ENCODE measurements at places on chromosomes 5 and 9.

- DNase-seq, result no peak
These were observed 285.5 kb upstream of the VLDLR start for GRCh38 chr9:2336055-2336454.

DNA sequence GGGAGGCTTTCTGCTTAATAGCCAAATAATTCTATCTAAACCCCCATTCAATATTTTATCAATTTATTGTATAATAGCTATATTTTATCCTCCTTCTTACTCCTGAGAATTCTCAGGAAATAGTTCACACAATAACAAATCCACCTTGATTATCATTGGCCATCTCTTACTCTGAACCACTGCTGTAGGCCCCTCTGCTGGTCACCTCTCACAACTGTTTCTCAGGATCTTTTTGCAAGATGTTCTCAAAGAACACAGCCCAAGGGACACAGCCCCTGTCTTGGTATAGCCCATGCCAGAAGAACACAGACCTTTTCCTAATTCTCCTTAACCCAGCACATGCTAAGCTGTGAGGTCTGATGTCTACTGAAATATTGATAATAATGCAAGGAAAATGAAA lies 74.9 kb upstream of the HTR4 start:
- no peak for DNase-seq

DNA sequence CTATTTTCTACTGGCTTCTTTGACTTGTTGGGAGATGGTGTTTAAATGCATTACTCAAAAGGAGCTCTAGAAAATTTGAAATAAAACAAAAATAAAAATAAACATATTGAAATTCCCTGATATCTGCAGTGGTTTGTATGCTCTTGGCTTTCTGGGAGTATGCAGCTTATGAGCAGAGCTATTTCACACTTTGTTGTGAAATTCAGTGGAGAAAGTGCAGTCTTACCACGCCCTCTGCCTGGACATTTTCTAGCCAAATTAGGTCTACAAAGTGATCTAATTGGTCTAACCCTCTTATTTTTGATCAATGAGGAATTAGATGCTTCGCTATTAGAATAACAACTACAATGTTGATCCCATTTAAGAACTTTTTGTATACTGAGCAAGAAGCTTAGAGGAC lies 66.8 kb downstream of the INSYN2B start:
- DNase-seq, result no peak

DNA sequence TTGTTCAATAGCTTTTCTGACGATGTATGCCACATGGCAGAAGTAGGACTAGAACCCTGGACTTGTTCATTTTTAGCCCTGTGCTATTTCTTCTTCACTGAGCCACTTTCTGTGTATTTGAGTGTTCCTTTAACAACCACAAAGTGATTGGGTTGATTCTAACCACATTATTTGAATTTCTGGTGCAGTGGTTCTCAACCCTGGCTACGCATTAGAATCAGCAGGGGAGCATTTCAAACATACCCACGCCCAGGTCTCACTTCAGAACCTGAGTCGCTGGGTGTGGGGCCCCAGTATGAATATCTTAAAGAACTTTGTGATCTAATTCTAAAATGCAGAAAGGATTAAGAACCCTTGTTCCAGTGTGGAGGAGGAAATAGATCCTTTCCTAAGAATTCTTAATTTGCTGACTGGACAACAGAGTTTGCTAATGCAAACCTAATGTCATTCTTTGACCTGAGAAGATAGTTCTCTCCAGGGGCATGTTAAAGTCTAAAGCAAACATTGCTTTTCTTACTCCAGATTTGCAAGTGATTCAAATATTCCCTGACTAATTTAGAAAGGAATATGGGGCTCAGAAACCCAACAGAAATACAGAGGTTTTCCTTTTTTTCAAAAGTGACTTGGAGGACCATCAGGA lies 75.4 kb upstream of the GDNF start:
- DNase-seq, result no peak

GRCh38 chr5:143316844-143317631 lies 86.4 kb downstream of the NR3C1 start:
- DNase-seq, result no peak

GRCh38 chr5:10595672-10596309 lies 31.9 kb downstream of the ANKRD33B start:
- no peak for DNase-seq

GRCh38 chr9:85430659-85431338 lies 311.0 kb downstream of the AGTPBP1 start:
- DNase-seq, result no peak

DNA sequence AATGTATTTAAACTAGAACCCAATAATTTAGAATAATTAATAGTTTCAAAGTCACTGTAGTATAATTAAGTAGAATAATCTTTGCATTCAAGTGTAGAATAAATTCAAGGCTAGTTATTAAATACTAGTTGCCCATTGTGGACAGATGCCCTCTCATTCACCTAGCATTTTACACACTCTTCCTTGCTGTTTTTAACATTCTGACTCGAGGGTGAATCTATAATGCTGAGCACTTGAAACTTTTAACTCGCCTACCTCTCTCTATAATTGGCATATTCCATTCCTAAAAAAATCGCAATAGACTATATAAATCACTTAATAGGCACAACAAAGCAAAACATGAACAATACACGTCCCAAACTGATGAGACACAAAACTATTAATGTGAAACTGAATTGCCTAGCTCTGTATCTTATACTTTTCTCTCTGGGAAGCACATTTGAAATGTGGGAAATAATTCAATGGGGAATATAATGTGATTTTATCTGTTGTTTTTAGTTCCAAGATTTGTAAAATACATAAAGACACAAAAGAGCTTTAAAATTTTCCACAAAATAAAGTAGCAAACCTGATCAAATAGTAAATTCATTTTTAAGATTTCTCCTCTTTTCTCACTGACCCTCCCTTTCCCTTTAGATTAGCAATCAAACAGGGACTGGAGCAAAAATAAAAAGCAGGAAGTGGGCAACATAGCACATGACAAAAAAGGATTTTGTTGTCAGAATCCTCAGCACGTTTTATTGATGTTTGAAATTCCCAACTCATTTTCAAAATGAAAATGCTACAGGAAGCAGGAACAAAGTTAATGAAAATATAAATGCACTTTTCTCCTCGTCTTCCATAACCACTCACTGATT lies 295.6 kb downstream of the PDE4D start:
- no peak for DNase-seq

DNA sequence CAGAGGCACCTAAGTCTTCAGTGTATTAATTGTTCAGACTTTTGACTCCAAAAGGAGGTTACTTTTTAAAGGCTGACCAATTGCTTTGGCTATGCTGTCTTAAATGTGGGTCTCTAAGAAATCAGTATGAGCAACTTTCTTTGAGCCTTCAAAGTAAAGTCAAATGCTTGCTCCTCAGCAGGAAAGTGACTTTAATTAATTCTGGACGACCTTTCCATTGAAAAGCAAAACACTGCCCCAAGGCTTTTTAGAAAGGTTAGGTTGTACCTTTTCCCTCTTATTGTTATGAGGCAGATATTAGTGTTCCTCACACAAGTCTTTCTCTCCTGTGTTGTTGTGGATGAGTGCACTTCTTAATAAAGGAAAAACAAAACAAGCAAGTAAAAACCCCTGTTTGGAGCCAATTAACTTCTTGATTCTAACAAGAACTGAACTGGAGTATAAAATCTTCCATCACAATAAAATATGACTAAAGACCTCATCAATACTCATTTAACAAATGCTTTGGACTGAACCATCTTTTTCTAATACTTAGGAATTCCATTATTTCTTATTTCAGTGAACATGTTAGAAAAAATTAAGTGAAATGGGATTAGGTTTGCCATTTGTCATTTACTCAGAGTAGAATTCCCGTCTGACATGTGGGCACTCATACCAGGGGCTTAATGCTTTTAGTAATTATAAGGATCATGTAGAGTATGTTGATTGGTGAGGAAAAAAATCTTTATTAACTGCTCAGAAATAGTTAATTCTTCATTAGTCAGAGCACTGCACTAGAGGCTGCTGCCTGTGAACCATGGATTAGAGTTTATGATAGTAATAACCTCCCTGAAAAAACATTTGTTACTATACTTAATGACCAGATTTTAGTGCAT lies 159.1 kb upstream of the ZNF608 start:
- no peak for DNase-seq

DNA sequence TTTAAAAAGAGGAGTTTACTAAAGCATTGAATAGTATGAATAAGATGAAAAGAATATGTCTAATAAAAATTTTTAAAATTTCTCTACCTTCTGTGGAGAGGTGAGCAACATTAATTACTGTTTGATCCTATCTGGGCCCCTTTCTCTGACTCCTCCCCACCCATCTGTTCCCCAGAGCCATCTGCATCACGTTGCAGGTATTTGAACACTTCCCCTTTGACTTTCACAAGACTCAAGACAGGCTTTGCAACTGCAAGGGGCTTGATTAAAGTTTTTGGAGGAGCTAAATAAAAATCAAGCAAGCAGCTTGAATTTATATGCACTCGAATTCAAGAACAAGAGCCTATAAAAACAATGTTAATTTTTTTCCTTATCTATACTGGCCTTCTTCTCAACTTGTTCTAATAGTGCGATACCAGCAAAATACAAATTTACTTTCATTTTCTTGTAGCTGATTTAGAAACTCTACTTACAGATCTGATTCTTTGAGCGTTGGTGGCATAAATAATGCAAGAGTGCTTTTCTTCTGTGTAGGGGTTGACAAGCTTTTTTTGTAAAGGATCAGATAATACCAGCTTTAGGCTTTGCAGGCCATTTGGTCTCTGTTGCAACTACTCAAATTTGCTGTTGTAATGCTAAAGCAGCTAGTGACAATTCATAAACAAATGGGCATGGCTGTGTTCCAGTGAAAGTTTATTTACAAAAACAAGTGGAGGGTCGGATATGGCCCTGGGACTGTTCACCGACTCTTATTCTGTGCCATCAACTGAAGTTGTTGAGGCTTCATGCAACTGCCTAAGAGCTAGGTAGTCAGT lies 21.2 kb downstream of the TXNDC8 start:
- no peak for DNase-seq

GRCh38 chr5:179284751-179285631 lies 60.3 kb downstream of the ADAMTS2 start:
- no peak for DNase-seq

DNA sequence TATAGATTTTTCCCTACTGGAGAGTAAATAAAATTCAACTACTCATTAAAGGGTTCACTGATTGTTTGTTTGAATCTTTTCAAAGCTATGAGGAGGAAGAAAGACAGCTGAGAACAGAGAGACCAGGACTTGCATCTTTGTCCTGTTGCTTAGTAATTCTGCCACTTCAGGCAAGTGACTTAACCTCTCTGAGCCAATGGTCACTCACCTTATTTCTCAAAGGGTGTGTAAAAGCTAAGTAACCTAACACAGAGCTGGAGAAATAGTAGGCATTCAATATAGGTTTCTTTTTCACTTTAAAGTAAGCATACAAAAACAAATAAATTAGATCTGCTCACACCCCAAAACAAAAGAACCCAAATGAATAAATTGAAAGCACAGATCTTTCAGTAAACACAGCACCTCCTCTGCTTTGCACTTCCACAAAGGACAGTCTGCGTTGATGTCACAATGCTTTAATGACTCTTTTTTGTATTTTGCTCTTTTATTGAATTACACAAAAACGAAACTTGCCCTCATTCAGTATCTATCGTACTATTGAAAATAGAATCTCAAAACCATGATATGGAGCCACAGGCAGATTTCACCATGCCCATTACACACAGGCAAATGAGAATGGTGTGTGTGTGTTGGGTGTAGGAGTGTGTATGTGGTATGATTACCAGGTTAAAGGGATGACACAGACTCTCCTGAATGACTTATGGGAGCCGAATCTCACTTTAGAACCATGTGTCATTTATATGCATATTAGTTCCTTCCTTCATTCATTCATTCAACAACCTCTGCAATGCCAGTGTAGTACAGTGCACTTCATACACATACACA lies 166.0 kb downstream of the EBF1 start:
- DNase-seq, result no peak

DNA sequence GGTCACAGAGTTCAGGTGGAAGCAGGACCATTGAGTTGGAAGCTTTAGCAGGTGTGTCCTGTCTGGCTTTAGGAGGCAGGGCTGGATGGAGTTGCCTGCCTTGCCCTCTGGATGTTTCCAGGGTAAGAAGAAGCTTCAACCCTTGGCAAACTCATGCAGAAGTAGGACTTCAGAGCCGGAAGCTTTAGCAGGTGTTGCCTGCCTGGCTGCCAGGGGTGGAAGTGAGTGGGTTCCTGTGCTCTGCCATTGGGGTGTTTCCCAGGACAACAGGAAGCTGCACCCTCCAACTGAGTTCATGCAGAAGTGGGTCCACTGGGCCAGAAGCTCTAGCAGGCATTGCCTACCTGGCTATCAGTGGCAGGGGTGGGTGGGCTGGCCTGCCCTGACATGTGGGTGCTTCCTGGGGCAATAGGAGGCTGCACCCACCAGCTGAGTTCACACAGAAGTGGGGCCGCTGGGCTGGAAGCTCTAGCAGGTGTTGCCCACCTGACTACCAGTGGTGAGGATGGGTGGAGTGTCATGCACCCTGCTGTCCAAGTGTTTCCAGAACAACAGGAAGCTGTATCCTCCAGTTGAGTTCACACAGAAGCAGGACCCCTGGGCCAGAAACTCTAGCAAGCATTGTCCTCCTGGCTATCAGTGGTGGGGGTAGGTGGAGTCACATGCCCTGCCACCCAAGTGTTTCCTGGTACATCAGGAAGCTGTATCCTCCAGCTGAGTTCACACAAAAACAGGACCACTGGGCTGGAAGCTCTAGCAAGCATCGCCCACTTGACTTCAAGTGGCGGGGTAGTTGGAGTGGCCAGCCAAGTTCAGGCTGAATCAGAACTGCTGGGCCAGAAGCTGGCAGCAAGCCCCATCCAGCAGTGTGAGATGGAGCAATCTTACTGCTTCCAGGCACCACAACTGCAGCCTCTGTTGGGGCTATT lies 24.6 kb downstream of the LOX start:
- no peak for DNase-seq

GRCh38 chr5:19987612-19988361 lies at the start of gene CDH18:
Gene CDH18 (minus strand): TSS chr5:19988200. CDS start chr5:19838986, 149,214 bp downstream.
- DNase-seq, result no peak

GRCh38 chr5:169003721-169004541 lies 297.0 kb downstream of the SLIT3 start:
- DNase-seq, result no peak

DNA sequence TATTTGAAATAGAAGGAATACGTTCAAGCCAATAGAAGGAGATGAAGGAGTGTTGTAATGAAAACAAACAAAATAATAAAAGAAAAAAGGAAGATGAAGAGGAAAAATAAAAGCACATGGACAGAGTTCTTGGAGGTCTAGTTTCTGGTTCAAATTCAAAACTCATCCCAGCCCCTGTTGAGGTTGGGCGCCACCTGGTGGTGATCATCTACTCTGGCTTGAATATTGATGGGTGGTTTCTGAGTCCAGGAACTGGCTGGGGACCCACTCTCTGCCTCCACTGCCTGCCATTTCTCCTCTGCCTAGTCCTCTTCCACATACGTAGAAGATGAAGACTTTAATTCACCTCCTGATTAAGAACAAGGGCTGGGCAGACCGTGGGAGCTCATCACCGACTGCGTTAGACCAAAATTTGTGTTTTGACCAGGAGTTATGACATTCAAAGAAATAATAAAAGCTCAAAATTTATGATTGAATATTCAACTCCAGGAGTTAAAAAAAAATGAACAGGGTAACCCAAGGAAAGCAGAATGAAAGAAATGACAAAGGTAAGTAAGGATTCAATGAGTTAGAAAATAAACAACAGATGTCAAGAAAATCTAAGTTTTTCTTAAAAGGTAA lies 99.0 kb upstream of the SLC1A3 start:
- DNase-seq, result peak; percentile 59

Data from activated CD8-positive, alpha-beta memory T cell treated with anti-CD3 and anti-CD28 coated beads for 48 hours (primary cell).